Naive thymus-derived CD4-positive, alpha-beta T cell (primary cell): ENCODE measurements at places on chromosomes 7 and 10.

DNA sequence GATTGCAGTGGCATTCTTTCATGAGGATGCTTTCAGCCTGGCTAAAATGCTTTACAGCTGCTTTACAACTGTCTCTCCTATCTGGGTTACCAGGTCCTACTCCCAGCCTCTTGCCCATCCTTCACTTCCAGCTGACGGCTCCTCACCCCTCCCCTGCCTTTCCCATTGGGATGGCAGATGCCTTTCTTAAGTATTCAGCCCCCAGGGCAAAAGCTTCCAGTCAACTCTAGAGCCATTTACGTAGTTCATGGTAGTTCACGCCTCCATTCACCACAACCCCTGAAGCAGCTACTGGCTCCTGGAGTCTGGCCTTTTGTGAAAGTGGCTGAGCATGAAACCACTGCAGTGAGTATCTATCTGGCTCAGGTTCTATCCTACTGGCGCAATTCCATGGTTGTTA, 17.2 kb upstream of the BMPER start:
- DNase-seq: no peak

- DNase-seq: no peak
Observed at GRCh38 chr7:150982351-150982750, 4.2 kb upstream of the KCNH2 start.

- DNase-seq: no peak
Observed at GRCh38 chr10:14605231-14605925, 169.3 kb downstream of the FAM107B start.

- DNase-seq: no peak
Observed at GRCh38 chr10:105259201-105259600, 618.1 kb downstream of the SORCS3 start.

DNA sequence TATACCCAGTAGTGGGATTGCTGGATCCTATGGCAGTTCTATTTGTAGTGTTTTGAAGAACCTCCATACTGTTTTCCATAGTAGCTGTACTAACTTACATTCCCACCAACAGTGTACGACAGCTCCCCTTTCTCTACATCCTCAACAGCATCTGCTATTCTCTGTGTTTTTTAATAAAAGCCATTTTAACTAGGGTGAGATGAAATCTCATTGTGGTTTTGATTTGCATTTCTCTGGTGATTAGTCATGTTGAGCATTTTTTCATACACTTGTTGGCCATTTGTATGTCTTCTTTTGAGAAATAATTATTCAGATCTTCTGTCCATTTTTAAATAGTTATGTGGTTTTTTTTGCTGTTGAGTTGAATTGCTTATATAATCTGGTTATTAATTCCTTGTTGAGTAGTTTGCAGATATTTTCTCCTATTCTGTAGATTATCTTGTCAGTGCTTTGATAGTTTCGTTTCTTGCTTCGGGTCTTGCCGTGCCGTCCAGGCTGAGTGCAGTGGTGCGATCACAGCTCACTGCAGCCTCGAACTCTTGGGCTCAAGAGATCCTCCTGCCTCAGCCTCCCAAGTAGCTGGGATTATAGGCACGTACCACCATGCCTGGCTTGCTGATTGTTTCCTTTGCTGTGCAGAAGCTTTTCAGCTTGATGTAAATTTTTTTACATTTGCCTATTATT, 12.0 kb downstream of the MTG1 start:
- no peak for DNase-seq

DNA sequence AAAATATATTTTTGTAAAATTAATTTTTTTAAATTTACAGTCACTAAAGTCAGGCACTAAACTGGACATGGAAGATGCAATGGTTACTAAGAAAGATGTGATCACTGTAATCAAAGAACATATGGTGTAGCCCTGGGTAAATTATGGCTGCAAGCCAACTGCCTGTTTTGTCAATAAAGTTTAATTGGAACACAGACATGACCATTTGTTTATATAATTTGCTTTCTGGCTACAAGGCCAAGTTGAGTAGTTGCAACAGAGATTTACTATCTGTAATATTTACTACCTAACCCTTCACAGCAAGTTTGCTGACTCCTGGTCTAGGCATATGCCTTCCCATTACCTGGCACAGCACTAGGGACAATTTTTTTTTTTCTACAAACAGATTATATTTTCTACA, 448.9 kb downstream of the ADRA2A start:
- no peak for DNase-seq

- no peak for DNase-seq
Observed at GRCh38 chr10:51204066-51204465, 129.8 kb downstream of the PRKG1 start.

DNA sequence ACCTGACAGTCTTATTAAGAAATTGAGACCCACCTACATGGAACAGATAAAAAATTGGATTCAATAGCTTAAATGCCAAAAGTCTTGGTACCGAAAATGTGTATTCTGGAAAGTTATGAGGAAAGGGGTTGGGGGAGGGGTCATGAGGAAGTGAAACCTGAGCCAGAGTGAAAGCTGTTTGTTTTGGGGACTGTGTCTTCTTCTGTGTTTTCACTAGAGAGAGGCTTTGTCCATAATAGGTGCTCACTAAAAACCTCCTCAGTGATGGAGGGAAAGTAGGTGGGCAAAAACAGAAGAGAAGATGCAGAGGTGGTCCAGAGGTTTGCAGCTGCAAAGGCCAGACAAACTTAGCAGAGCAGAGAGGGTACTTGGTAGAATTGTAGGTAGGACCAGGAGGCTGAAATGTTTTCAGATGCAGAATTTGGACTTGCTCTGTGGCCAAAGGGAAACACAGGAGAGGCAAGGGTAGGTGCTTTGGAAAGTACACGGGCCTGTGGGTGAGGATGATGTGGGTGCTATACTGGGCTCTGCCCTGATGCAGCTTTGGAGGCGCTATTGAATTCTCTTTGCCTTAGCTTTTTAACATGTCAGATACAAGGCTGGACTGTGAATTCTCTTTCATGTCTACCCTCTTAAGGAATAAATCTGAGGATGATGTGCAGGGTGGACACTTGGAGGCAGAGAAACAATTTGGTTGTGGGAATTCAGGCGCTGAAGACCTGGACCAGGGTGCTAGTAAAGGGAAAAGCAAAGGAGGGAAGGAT, 254.6 kb downstream of the PTEN start:
- no peak for DNase-seq

GRCh38 chr7:80724249-80724871, 85.9 kb downstream of the CD36 start:
- DNase-seq: no peak

DNA sequence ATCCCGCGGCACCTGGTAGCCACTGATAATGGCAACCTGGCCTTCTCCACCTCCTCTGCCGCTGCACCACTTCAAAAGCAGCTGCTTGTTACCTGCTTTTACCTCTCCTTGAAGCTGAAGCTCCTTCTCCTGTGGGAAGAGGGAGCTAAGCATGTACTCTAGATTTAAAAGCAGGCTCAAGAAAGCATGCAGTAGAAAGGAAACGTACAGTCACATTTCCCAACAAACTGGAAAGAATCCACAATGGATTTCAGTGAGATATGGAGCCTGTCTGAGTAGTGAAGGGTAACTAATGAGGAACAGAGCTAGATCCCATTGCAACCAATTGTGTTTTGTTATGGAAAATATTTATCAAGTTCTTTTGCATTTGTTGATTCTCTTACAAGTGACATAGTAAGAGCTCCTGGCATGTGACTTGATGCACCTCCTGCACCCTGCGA, 457.4 kb upstream of the GALNT17 start:
- DNase-seq: no peak

DNA sequence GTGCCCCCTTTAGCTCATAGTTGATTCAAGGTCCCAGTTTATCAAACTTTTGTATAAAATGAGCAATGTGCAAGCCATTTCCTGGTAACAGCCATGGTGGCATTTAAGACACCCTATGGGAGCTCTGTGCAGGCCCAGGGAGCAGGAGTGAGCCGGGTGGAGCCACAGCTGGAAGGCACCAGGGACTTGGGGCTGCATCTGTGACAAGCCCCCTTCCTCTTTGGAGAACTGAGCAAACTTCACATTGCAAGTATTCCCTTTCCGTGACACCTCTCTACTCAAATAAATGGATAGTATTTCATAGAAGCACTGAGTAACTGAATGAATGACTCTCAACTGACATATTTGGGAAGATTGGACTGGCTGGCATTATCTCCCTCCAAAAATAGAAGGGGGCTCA, 558.7 kb upstream of the FOXK1 start:
- DNase-seq: no peak

DNA sequence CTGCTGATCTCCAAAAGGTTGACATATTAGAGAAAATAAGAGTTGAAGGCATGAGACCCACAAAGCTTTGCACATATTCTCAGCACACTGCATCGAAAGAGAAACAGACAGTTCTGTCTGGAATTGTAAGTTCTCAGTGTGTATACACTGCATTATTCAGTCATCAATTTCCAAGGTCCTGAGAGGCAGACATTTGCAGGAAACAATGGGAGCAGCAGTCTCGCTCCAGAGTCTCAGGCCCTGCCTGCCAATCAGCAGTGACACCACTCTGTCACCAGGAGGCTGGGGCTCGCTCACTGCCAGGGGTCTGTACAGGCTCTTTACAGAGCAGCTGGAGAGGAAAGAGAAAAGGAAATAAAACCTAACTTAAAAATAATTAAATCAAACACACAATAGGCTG, 36.3 kb downstream of the JAZF1 start:
- no peak for DNase-seq

DNA sequence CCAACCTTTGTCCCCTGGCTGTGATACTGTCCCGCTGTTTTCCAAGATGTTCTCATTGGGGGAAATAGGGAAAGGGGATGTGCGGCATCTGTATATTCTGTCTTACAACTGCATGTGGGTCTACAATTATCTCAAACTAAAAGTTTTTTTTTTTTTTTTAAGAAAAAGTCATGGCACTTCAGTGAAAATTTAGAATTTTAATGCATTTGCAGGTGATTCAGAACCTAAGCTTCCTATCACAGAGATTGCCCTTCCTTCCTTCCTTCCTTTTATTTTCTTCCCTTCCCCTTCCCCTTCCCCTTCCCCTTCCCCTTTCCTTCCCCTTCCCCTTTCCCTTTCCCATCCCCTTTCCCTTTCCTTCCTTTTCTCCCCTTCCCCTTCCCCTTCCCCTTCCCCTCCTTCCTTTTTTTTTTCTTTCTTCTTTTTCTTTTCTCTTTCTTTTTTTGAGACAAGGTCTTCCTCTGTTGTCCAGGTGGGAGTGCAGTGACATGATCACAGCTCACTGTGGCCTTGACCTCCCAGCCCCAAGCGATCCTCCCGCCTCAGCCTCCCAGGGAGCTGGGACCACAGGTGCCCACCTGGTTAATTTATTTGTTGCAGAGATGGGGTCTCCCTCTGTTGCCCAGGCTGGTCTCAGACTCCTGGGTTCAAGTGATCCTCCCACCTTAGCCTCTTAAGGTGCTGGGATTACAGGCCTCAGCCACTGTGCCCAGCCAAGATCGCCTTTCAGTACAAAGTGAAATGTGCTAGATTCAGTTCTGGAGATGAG, 32.0 kb downstream of the JAKMIP3 start:
- DNase-seq: no peak

GRCh38 chr10:62907470-62908212, 91.5 kb upstream of the EGR2 start:
- DNase-seq: no peak

GRCh38 chr10:96719850-96720421, 378 bp downstream of the PIK3AP1 start:
- peak; percentile 6 for DNase-seq

- DNase-seq: no peak
Observed at GRCh38 chr10:12416344-12417050, 67.2 kb downstream of the CAMK1D start.

GRCh38 chr7:75679060-75679459, 59.7 kb downstream of the HIP1 start:
- DNase-seq: no peak

DNA sequence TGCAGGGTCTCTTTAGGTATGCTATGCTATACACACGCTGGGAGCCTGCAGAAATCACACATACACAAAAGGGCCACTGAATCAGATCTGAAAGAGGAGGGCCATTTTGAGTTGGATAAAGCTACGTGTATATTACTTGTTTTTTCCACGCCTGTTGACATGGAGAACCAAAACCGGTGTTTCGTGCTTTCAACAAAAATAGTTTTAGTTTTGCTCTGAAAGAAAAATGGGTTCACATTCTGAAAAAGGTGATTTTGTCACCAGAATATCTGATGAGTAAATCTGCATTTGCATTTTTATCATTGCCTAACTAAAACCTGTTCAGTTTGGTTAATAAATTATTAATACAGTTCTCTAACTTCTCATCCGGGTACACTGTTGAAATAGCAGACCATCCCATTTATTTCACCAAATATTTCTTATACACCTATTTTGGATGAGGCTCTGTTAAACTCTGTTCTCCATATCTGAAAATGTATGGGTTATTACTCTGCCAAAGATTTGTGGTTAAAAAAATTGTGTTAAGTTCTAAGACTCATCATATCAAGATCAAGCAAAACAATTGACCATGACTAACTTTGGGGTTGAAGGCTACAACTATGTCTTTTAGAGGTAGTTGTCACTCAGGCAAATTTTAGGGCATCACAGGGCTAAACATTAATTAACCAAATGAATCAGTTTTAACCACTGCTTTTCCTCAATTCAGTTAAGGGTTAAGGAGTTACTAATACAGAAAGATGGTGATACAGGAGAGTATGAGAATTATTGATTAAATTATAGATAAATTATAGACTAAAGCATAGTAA, 101.2 kb upstream of the RPA3 start:
- DNase-seq: no peak

GRCh38 chr7:28811008-28811407, 147.1 kb downstream of the TRIL start:
- no peak for DNase-seq

- no peak for DNase-seq
Observed at GRCh38 chr7:26136831-26137230, 15.2 kb upstream of the NFE2L3 start.

- DNase-seq: peak; percentile 40
Observed at GRCh38 chr10:97025613-97026242, 160.0 kb downstream of the SLIT1 start.

DNA sequence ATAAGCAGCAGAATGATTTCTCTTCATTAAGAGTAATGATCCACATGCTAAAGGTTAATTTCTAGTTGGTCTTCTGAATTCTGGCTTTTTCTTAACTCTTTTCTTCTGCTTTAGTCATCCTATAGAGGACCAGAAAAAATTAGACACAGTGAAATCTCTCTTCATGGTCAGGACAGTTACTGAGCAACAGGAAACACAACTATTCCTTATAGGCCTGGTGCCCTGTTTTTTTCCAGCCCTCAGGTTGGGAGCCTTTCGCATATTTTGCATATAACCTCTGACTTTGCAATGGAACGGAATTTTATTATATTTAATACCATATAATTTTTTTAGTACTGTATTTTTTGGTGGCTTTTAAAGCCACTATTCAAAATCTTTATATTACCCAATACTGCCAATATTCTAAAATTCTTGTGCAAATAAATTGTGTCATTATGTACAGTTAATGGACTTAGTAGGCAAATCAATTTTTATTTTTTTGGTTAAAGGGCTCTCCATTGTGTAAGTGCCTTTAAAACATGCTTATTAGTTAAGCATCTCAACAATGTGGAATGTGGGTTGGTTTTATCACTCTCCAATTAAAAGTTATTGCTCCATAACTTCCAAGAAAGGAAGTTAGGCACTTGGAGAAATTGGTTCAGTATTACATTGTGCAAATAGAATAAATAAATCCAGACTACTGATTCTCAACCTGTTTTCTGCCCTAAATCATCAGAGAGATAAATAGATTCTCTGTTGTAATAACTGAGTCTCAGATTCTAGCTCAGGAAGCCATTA, 22.5 kb downstream of the ARL4A start:
- no peak for DNase-seq

- no peak for DNase-seq
Observed at GRCh38 chr7:75654855-75655254, 83.9 kb downstream of the HIP1 start.
